Large intestine (tissue), 12 donors: ENCODE measurements at places on chromosomes 4 and X.

- no peak for DNase-seq
These were observed 220.1 kb upstream of the STK26 start for GRCh38 chrX:131802836-131803626.

DNA sequence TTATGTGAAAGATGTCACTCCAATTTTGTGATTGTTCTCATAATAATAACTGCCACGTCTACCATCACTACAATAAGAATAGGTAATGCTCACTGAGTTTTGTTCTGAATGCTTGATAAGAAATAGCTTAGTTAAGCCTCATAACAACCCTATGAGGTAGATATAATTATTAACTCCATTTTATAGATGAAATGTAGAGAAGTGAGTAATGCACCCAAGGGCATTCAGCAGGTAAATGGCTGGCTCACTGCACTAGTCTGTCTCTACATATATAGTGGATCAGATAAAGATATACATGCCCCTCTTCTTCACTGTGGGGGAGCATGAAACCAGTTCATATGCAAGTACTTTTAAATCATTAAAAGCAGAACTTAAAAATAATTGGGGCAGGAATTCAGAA lies 65.8 kb upstream of the SLC4A4 start:
- DNase-seq = no peak

- no peak for DNase-seq
These were observed 54.0 kb downstream of the SLC9A7 start for GRCh38 chrX:46704767-46705386.

- peak; percentile 56 for DNase-seq
These were observed 187.3 kb downstream of the MAB21L2 start for GRCh38 chr4:150769248-150769647.

- no peak for DNase-seq
These were observed 19.7 kb downstream of the IRAK1 start for GRCh38 chrX:154000051-154000450.

- no peak for DNase-seq
These were observed 222.5 kb upstream of the GPC4 start for GRCh38 chrX:133637765-133638164.

DNA sequence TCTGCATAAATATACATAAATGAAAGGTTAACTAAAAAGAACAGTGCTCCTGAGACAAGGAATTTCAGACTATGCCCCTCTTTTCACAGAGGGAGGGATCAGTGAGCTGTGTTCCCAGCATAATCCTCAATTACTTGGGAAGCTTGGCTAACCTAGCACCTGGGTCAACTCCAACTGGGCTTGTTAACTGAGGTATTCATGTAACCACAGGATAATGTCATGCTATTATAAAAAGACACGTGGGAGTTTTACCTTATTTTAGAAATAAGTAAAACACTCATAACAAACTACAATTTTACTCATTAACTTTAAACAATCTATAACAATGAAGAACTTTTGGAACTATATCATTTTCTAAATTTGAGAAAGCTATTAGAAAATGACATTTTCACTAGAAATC lies 48.6 kb downstream of the RPGR start:
- DNase-seq = no peak

GRCh38 chr4:5710961-5711478 lies at the start of gene EVC:
EVC (plus strand) TSS chr4:5711201; CDS start chr4:5711381, 180 bp downstream.
- peak; percentile 52 for DNase-seq

GRCh38 chr4:145347684-145348083 lies 134.0 kb upstream of the SMAD1 start:
- DNase-seq = peak; percentile 78

GRCh38 chrX:89034679-89035078 lies 287.7 kb downstream of the CPXCR1 start:
- DNase-seq = no peak

GRCh38 chr4:16032396-16032770 lies 51.4 kb downstream of the PROM1 start:
- DNase-seq = no peak

- DNase-seq = no peak
These were observed 369.7 kb upstream of the DIAPH2 start for GRCh38 chrX:96314985-96315384.

GRCh38 chr4:38669208-38669607 lies 5.2 kb downstream of the KLF3 start:
- DNase-seq = no peak

DNA sequence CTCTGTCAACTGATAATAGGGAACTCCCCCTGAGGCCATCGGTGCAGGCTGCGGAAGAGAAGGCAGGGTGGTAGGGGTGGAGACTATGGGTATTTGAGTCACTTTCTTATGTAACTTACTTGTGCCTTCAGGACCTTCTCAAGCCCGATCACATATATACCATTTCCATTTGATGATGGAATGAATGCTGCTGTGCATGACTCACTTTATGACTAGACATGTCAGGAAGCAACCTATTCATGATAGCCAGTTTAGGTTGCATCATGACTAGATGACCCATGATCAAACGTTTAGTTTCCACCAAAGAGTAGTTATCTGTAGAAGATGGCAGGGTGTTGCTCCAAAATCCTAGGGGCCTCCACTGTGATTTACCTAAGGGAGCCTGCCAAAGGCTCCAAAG lies 435.5 kb downstream of the DTHD1 start:
- no peak for DNase-seq

GRCh38 chr4:23579166-23579565 lies 310.7 kb downstream of the PPARGC1A start:
- no peak for DNase-seq

DNA sequence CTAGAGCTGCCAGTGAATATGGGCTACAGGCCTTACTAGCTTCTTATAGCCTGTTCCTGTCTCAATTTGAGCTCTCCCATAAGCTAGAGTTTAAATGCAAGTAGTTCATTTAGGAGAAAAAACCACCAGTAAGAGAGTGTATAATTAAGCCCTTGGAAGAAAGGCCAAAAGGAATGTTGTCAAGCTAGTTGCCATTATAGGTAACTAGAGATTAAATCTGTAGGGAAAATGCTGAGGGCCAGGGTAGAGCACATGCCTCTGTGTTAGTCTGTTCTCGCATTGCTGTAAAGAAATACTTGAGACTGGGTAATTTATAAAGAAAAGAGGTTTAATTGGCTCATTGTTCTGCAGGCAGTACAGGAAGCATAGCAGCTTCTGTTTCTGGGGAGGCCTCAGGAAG lies 410.2 kb downstream of the MID1IP1 start:
- no peak for DNase-seq

DNA sequence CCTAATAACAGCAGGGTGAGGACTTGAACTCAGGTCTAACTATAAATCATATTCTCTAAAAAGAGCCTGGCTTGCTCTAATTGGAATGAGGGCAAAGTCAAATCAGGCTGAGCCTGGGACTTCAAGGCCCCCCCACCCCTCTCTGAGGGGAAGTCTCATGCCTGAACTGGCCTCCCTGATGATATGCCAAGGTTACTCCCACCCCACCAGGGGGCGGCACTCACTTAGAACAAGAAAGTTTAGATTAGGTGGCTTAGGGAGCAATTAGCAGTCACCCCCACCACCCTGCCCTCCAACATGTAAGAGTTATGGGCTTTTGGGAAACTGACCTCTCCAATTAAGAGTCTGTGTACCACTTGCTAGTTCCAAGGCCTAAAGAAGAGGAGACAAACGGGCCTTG lies 2.7 kb downstream of the FOXO4 start:
- no peak for DNase-seq

DNA sequence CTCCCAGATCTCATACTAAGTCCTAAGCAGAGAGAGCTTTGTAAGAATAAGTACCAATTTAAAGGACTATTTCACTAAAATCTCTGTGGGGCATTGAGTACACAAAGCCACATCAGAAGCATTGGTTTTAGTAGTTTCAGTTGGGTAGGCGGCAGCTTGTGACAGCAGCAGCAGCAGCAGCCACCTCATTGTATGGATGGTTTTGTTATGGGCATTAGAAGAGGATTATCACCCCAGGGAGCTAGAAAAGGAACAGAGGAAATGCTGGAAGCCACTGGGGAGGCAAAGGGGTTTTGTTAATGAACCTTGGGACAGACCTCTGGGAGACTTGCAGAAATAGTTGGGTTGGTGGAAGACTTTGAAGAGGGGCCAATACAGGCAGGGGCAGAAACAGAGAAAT lies 93.9 kb upstream of the FRMPD3 start:
- no peak for DNase-seq

- DNase-seq = no peak
These were observed 100.1 kb upstream of the RBPJ start for GRCh38 chr4:26220696-26221095.

- no peak for DNase-seq
These were observed 1263.6 kb upstream of the ADGRL3 start for GRCh38 chr4:59936566-59936965.

- no peak for DNase-seq
These were observed 23.9 kb downstream of the STIM2 start for GRCh38 chr4:26884486-26884988.

- DNase-seq = no peak
These were observed 66.9 kb upstream of the PROM1 start for GRCh38 chr4:16150716-16151115.

- DNase-seq = no peak
These were observed 95.4 kb downstream of the KDR start for GRCh38 chr4:55029821-55030503.

DNA sequence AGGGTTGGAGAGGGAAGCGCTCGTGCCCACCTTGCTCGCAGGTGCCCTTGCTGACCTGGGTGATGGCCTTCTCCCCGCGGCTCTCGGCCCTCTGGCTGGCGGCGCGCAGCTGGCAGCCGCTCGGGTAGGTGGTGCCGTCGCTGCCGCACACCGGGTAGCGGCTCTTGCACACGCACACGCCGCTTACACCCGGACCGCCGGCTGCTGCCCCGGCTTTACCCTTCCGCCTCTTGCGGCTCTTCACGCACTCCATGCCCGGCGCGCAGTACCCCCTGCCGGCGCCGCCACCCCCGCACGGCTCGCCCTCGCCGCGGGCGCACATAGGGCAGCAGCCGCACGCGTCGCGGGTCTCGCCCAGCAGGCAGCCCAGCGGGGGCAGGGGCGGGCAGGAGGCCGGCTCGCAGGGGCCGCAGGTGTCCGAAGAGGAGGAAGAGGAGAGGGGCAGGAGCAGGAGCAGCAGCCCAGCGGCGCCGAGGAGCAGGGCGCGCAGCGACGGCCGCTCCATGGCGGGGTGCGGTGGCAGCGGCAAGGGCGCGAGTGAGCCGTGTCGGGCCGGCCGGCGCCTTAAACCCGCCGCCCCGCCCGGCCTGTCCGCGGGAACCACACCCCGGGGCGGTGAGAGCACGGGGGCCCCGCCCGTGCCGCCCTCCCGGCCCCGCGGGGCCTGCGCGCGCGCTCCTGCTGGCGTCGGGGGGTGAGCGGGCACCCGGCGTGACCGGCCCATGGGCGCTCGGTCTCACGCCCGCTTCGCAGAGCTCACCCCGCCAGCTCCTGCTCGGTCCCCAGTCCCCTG lies at the start of gene IGFBP7:
Gene IGFBP7, minus strand, starts transcription at position 539 of the 793 bp plus-strand sequence. Its CDS starts 34 bp downstream, at position 505.
- DNase-seq = peak; percentile 52

DNA sequence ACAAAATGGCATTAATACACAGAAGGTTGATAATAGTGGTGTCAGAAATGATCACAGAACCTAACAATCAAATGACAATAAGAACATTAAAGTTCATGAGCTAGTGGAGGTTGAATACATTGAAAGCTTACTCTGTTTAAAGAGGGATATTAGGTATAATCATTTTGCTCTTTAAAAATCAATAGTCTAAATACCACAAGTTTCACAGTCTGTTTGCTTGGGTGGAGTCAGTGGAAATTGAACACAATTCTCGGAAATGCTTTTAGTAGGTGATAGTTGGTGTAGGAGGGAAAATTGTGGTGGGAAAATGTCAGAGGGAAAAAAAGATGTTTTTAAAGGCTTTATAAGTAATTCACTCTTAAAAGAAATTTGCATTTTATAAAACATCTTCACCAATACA lies 197.1 kb downstream of the GLUD2 start:
- no peak for DNase-seq

DNA sequence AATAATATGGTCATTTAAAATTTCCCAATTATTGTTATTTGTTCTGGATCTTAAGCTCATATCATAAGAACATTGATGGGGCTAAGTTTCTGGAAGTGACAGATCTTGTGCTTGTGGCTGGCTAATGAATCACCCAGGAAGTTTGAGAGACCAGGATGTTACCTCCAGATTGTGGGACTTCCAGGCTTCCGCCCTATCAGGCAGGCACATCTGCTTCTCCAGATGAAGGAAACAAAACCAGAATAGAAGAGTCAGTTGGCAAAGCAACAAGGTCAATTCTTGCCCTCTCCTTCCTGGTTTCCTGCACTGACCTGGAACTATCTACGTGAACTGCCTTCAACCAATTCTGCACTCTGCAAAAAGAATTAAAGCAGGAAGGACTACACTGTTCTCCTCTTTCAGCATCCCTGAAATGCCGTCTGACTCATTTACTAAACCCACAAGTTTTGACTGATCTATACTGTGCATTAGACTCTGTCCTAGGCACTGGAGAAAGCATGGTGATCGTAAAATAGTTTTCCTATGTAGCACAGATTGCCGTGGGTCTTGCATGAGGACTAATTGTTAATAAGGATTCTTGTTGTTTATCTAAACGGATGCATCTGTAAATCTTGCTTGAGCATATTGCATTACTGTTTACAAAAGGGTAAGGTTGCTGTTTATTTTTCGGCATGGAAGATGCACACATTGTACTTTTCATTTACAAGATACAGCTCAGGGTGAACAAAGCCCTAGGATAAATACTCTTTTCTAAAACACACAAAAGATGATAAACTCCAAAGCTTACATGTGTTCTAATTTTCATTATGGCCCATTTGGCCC lies 74.6 kb downstream of the AMELX start:
- DNase-seq = no peak

- DNase-seq = no peak
These were observed 1.7 kb downstream of the FGD1 start for GRCh38 chrX:54494166-54494988.

GRCh38 chr4:27005501-27005900 lies 144.9 kb downstream of the STIM2 start:
- DNase-seq = no peak

DNA sequence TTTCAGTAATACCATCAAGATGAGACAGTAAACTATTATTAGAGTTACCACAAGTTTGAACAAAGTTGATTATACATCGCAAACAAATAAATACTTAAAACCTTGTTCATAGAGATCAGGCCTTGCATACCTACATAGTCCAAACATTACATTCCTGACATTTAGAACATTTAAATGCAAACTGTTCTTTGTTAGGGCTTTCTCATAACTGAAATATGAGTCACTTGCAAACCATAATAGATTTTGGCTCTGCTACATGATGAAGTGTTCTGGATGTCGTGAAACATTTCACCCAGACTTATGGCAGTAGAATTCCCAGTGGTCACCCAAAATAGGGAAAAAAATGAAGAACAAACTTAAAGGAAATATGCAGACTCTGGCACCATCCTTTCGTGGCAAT lies 75.0 kb downstream of the FAT4 start:
- DNase-seq = no peak

DNA sequence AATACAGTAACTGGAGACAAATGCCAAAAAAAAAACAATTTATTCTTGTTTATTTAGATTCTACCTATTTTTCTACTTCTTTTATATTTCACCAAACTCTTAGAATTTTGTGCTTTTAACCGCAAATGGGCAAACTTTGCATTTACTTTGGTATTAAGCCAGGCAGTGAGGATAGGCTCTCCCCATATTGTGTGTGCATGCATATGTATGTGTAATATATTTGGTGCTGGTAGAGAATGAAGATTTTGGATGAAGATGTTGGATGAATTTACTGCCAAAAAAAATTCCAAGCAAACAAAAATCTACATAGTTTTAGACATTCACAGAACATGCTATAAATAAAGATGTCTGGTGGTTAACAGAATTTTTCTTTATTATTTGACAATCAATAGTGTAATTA lies 30.3 kb downstream of the GALNTL6 start:
- DNase-seq = no peak
